ENCODE measurements at places on chromosomes 6 and 20. TPM values are rescaled to one million over a fixed set of nuclear protein-coding genes. Genes with fewer than 3 reads are reported as not detected.
A peak's percentile ranks its signal among the peaks of the same experiment; 100 is the strongest.

FOXA2 gene
- total RNA-seq, result 1.5 TPM

DNA sequence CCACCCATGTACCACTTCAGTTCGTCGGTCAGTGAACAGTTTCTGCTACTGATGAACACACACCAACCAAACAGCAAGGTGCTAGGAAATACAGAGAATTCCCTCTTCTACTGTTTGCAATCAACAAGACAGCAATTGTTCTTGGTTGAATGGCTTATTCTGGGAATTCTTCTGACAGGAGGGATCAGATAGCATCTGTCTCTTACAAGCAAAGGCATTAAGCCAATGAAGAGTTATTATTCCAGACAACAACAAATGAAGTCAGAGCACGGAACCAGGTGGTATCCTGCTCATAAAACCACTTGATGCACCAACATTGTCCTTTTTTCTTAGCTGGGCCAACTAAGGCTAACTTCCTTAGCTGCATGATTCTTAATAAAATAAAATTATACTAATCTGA lies 37.8 kb downstream of the PTPRK start:
- H3K27ac ChIP-seq, result no peak overlapping the region
- no peaks in the 10 kb centered on the region for H3K4me1 ChIP-seq
- no peak overlapping the region for H3K4me3 ChIP-seq

- H3K27me3 ChIP-seq, result no peaks in the 10 kb centered on the region
- no peak overlapping the region for H3K27ac ChIP-seq
- no peaks in the 10 kb centered on the region for H3K36me3 ChIP-seq
Observed at GRCh38 chr6:80478030-80478429, 371.6 kb downstream of the BCKDHB start.

GRCh38 chr6:168948002-168948401 lies 305.6 kb downstream of the THBS2 start:
- H3K27me3 ChIP-seq, result no peaks in the 10 kb centered on the region
- H3K27ac ChIP-seq, result no peak overlapping the region
- no peaks in the 10 kb centered on the region for H3K4me1 ChIP-seq

VNN1 gene
- total RNA-seq, result 0.73 TPM

DNA sequence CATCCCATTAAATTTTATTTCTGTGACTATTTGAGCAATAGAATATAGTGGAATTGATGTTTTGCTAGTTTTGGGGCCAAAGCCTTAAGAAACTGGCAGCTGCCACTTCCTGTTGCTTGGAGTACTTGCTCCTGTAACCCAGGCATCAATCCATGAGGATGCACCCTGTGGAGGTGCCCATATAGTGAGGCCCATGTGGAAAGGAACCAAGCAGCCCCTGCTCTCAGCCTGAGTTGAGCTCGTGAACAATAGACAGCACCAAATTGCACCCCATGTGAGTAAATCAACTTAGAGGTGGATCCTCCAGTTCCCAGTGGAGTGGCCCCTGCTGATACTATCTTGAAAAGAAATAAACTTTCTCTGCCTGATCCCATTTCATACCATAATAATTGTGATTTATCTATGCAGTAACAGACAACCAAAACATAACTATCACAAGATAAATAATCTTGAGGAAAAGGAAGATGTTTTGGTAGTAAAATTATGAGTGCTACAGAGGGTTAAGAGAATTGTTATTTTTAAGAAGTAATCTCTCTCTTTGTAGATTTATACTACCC lies 481.9 kb downstream of the TBC1D32 start:
- no peak overlapping the region for H3K27ac ChIP-seq
- H3K4me1 ChIP-seq, result no peaks in the 10 kb centered on the region
- no peaks in the 10 kb centered on the region for H3K27me3 ChIP-seq
- H3K36me3 ChIP-seq, result no peaks in the 10 kb centered on the region
- no peak overlapping the region for H3K4me3 ChIP-seq
- DNase-seq, result no peak

FHL5 gene
- 19.5 TPM for total RNA-seq

DNA sequence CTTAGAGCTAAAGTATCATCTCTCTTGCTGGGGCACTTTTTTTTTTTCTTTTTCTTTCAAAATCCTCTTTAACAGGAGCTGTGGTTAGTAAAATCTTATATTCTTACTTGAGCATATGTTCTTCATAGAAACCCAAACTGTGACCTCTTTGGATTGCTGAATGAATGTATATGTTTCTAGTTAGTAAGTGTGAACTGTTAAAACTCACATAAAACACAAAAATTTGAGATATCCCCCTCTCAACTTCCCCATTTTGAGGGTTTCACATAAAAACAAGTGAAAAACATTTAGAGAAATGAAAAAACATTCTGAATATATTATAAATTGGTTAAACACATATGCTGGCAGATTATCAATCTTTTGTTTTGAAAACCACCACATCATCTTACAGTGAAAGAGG lies 78.1 kb downstream of the INSM1 start:
- no peaks in the 10 kb centered on the region for H3K27me3 ChIP-seq
- H3K4me1 ChIP-seq, result no peaks in the 10 kb centered on the region
- H3K27ac ChIP-seq, result no peak overlapping the region
- no peaks in the 10 kb centered on the region for H3K36me3 ChIP-seq

GRCh38 chr20:10733122-10733521 lies 59.3 kb upstream of the JAG1 start:
- no peaks in the 10 kb centered on the region for H3K36me3 ChIP-seq
- H3K27ac ChIP-seq, result no peak overlapping the region
- DNase-seq, result no peak
- no peaks in the 10 kb centered on the region for H3K4me1 ChIP-seq

GRCh38 chr20:32971703-32972161 lies 32.5 kb downstream of the SUN5 start:
- no peaks in the 10 kb centered on the region for H3K36me3 ChIP-seq
- H3K27ac ChIP-seq, result no peak overlapping the region
- no peak overlapping the region for H3K4me3 ChIP-seq
- no peaks in the 10 kb centered on the region for H3K4me1 ChIP-seq

GRCh38 chr6:75317503-75318206 lies 33.1 kb upstream of the TMEM30A start:
- no peaks in the 10 kb centered on the region for H3K4me1 ChIP-seq
- H3K27ac ChIP-seq, result no peak overlapping the region
- H3K36me3 ChIP-seq, result no peaks in the 10 kb centered on the region

DNA sequence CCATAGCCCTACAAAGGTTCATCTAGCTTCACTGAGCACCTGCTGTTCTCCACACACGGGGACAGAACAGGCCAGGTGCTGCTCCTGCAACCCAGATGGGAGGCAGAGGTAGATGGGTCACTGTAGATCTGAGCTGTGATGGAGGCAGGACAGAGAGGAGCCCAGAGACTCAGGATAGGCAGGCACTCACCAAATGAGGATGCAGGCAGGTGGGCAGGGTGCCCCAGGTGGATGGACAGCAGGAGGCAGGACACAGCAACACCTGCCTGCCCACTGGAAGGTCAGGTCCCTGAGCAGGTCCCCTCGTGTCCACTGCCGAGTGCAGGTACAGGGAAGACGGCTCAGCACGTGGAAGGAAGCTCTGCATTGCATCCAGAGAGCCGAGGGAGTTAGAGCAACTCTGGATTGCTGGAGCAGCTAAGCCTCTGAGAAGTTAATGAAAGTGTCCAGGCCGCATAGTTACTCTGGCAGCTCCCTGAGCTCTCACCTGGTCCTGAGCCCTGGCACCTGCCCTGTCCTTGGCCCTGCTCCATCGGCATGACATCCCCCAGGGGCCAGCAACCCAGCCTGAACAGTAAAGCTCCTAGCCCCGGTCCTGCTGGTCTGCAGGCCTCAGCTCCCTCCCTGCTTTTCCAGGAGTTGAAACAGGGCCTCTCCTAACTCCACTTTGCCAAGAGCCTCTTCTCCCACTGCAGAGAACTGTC lies 4.9 kb upstream of the YTHDF1 start:
- H3K36me3 ChIP-seq, result no peaks in the 10 kb centered on the region
- peak; percentile 36 for DNase-seq
- H3K4me3 ChIP-seq, result no peak overlapping the region
- peaks cover 49% of the 10 kb centered on the region for H3K4me1 ChIP-seq

OXT gene
- total RNA-seq, result not detected
